ENCODE measurements at places on chromosomes 11 and 22.
A peak's percentile ranks its signal among the peaks of the same experiment; 100 is the strongest.

DNA sequence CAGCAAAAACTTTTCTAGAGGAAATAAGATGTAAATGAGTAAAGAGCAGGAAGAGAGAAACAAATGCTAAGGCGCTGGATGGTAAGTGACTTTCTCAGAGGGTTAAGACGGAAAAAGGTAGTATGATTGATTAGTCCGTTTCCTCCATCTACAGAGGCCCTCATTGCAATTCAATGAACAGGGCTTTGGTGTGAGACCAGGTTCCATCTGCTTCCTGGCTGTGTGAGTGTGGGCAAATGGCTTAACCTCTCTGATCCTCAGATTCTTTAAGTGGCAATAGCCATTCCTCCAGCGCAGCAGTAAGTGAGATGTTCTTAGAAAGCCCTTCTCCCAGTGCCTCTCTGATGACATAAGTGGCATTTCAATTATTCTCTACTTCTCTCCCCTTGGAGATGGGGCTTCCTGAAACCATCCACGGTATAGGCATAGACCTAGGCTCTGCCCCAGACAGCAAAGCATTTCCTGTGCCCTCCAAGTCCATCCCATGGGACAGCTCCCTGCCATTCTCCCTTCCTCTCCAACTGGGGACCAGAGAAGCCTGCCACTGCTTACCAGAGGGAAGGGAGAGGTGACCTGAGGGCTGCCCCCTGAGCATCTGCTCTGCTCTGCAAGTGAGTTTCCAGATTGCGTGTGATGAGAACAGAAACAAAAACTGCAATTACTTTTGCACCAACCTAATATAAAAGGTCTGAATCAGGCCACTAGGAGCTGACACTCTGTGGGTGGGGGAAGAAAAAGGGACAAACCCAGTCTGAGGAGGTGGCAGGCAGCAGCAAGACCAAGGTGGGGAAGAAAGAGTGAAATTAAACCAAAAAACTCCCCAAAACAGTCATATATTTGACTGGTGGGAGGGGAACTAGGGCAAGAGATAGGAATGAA lies 12.7 kb upstream of the CD44 start:
- DNase-seq = peak; percentile 24

DNA sequence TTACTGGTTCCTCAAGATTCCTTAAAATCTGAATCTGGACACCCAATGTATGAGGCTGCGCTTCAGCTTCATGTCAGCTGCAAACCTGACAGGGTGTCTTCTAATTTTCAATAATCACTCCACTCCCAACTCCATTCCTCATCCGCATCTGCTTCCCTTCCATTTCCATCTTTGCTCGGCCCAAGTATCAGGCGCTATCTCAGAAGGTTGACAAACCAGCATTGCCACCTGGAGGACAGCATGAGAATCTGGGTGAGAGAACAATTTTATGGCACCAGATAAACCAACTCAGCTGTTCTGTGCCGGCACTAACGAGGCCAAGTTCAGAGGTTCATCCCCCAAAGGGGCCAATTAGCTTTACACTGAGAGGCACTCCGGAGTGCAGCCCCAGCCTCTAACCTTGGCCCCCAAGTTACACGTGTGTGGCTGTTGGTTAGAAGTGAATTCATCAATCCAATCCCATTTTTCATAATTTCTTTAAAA lies 79.1 kb upstream of the LMO2 start:
- DNase-seq = no peak

DNA sequence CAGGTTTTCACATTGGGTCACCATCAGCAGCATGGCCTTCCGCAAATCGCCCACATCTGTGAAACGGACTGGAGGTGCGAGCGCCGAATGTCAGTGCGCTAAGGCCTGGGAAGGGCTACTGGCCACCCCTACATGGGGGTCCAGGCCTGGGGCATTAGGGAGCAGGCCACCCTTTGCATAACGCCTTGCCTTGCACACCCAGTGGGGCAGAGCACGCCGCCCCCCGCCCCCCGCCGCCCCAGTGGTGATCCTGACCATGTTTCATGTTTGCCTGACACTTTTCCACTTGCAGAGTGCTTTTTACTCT lies 2.6 kb downstream of the GRK2 start:
- no peak for DNase-seq

GRCh38 chr11:13552784-13553183 lies 57.0 kb upstream of the PTH start:
- no peak for DNase-seq

DNA sequence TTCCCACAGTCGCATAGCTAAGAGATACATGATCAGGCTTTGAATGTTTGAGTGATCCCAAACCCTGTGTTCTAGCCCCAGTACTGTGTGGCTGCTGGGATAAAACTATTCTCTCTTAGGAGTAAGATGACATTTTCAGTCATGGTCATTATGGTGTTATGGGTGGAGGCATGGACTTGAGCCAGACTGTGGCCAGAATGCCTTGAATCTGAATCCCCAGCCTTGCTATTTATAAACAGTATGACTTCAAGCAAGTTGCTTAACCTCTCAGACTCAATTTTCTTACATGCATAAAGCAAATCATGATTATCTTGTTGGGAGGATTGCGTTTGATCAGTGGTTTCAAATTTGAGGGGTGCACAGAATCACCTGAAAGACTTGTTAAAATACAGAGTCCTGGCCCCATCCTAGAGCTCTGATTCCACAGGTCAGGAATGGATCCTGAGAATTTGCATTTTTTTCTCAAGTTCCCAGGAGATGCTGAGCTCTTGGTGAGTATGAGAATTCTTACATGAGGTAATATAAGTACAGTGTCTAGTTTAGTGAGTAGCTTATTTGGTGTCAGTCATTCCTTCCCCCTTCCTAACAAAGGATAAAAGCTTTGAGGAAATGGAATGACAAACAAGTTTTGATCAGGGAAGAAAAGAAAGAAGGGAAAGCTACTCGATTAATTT lies 571.7 kb downstream of the METTL15 start:
- DNase-seq = no peak

DNA sequence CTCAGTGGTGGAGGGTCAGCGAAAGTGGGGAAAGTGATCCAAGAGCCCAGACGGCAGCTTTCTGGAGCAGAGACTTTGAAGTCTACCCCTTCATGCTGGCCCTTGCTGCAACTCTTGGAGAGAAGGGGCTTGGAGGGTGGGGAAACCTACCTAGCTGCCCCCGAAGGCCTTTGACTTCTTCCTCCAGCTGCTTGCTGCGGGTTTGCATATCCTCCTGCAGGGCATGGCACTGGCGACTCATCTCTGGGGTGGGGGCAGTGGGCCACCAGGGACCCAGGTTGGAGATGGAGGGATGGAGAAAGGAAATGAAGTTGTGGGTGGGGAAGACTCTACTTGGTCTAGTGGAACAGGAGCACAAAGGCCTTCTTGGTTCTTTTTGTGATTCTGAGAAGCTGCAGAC lies 7.7 kb downstream of the NHERF4 start:
- DNase-seq = no peak
